ENCODE measurements at places on chromosomes 13 and 19. TPM values are rescaled to one million over a fixed set of nuclear protein-coding genes. Genes with fewer than 3 reads are reported as not detected.

- H3K4me1 ChIP-seq = peaks cover 3% of the 10 kb centered on the region
- no peak overlapping the region for H3K27ac ChIP-seq
- no peak overlapping the region for H3K4me3 ChIP-seq
- no peaks in the 10 kb centered on the region for H3K36me3 ChIP-seq
- peak; percentile 14 for DNase-seq
Measured at GRCh38 chr13:94063096-94063495, 416.4 kb downstream of the DCT start.

GRCh38 chr13:98327371-98328270, 150.6 kb upstream of the RNF113B start:
- no peak overlapping the region for H3K4me3 ChIP-seq
- H3K4me1 ChIP-seq = no peaks in the 10 kb centered on the region
- peak; percentile 59 for DNase-seq
- H3K36me3 ChIP-seq = peaks cover 2% of the 10 kb centered on the region
- no peaks in the 10 kb centered on the region for H3K27me3 ChIP-seq
- no peak overlapping the region for H3K27ac ChIP-seq

DNA sequence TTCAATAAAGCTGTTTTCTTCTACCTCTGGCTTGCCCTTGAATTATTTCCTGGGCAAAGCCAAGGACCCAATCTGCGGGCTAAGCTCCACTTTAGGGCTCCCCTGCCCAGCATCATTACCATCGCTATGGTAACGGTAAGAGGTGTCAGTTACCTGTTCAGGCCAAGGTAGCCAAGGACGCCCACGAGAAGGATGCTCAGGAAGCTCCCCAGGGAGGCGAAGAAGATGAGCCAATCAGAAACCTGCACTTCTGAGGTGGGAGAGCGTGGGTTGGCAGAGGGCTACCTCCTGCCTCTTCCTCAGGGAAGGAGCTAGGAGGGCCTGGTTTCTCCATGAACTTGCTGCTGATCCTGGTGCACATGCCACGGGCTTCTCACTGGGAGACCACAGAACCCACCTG, 24.7 kb downstream of the IL12RB1 start:
- no peak overlapping the region for H3K27ac ChIP-seq
- no peak overlapping the region for H3K4me3 ChIP-seq
- no peak for DNase-seq
- H3K27me3 ChIP-seq = no peaks in the 10 kb centered on the region
- peaks cover 3% of the 10 kb centered on the region for H3K4me1 ChIP-seq

The MYO1F gene
- total RNA-seq = 23.4 TPM

The LRRC63 gene
- 0.83 TPM for total RNA-seq

The TUBA3C gene
- not detected for total RNA-seq

Data from lung (tissue), 17 donors.